Esophagus muscularis mucosa (tissue), 4 donors: ENCODE measurements at places on chromosomes 2 and 18. TPM values are rescaled to one million over a fixed set of nuclear protein-coding genes. Genes with fewer than 3 reads are reported as not detected.

The CCBE1 gene
- total RNA-seq, result 2.9 TPM

The SULT1C4 gene
- total RNA-seq, result 1.7 TPM

The POU3F3 gene
- not detected for total RNA-seq

The GATA6 gene
- 15.6 TPM for total RNA-seq

GRCh38 chr2:113854970-113855740, 34.7 kb upstream of the ACTR3 start:
- no peaks in the 10 kb centered on the region for H3K4me1 ChIP-seq
- H3K4me3 ChIP-seq, result no peak overlapping the region
- no peaks in the 10 kb centered on the region for H3K27me3 ChIP-seq
- no peak overlapping the region for H3K27ac ChIP-seq
- DNase-seq, result no peak

DNA sequence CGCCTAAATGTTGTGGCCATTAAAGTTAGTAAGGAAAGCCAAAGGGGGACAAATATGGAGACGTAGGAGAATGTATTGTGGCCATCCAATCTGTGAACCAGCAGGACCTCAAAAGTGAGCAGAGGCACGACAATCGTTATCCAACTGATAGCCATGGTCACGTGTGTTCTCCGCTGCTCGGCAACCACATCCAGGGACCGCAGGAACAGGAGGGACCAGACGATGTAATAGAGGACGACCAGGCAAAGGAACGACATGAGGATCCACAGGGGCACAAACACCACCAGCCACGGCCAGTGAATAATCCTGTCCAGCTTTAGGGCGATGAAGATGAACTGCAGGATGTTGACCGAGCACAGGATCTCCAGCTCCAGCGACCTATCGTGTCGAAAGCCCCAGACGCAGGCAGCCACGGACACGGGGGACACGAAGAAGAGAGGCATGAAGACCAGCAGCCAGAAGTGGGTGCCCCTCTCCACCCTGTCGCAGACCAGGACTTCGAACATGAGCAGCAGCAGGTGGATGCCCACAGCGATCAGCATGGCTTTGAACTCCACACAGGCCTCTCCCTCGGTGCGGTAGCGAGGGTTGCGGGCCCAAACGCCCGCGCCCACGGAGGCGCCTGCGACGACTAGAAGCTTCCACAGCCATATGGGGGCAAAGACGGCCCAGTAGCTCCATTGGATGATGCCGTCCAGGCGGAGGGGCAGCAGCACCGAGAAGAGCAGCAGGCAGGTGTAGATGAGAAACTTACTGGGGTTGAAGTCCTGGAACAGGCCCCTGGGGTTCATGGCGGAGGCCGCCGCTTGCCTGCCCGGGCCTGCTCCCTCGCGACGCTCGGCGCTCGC, 790 bp downstream of the TMEM185B start:
- peaks cover 4% of the 10 kb centered on the region for H3K36me3 ChIP-seq
- peak overlapping the region; percentile 89 for H3K27ac ChIP-seq
- peaks cover 48% of the 10 kb centered on the region for H3K4me1 ChIP-seq

- no peak overlapping the region for H3K4me3 ChIP-seq
- H3K27me3 ChIP-seq, result no peaks in the 10 kb centered on the region
- H3K27ac ChIP-seq, result no peak overlapping the region
- no peaks in the 10 kb centered on the region for H3K4me1 ChIP-seq
- no peaks in the 10 kb centered on the region for H3K36me3 ChIP-seq
- DNase-seq, result no peak
Measured at GRCh38 chr18:3524706-3525105, 74.7 kb downstream of the TGIF1 start.

DNA sequence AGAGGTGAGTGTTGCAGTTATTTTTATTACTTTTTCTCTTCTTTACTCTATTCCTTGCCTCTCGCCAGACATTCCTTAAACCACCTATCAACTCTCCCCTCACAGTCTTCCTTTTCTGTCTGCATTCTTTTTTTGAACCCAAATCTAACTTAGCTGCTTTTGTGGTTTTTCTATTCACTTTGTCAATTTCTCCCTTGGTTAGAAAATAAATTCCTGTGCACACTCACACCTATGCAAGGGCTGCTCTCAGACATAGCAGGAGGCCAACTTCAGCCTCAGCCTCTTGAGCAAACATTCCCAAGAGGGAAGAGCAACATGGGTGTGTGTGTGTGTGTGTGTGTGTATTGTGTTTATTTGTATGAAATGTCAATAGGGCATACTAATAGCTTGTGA, 808.6 kb downstream of the RNF144A start:
- H3K4me3 ChIP-seq, result no peak overlapping the region
- no peaks in the 10 kb centered on the region for H3K36me3 ChIP-seq
- no peaks in the 10 kb centered on the region for H3K4me1 ChIP-seq
- H3K27ac ChIP-seq, result no peak overlapping the region
- DNase-seq, result peak; percentile 26
- no peaks in the 10 kb centered on the region for H3K27me3 ChIP-seq

- no peak overlapping the region for H3K4me3 ChIP-seq
- H3K36me3 ChIP-seq, result peaks cover 22% of the 10 kb centered on the region
- no peaks in the 10 kb centered on the region for H3K27me3 ChIP-seq
- H3K4me1 ChIP-seq, result no peaks in the 10 kb centered on the region
- H3K27ac ChIP-seq, result no peak overlapping the region
- DNase-seq, result no peak
Measured at GRCh38 chr2:3505771-3506170, 13.6 kb downstream of the ADI1 start.

GRCh38 chr2:45002686-45003085, 6.6 kb downstream of the SIX2 start:
- H3K36me3 ChIP-seq, result no peaks in the 10 kb centered on the region
- H3K4me3 ChIP-seq, result no peak overlapping the region
- H3K4me1 ChIP-seq, result peaks cover 27% of the 10 kb centered on the region
- no peak for DNase-seq
- no peak overlapping the region for H3K27ac ChIP-seq

DNA sequence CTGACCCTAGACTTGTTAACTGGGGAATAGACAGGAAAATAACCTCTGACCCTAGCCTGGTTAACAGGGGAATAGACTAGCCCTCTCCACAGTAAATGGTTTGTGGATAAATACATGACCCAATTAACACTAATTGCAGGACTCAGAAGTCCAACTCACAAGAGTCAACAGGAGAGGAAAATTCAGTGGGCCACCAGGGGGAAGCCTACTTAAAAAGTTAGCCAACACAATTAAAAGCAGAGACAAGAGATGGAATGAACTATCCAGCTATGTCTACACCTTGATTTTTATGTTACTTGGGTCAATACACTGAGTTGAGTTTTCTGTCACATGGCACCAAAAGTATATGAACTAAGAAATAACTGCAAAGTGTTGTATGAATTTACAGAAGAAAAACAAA, 158.8 kb upstream of the SLC39A10 start:
- H3K27me3 ChIP-seq, result no peaks in the 10 kb centered on the region
- no peak for DNase-seq
- no peak overlapping the region for H3K27ac ChIP-seq
- H3K4me3 ChIP-seq, result no peak overlapping the region
- no peaks in the 10 kb centered on the region for H3K36me3 ChIP-seq

- no peak overlapping the region for H3K4me3 ChIP-seq
- no peak overlapping the region for H3K27ac ChIP-seq
- no peak for DNase-seq
- peaks cover 18% of the 10 kb centered on the region for H3K4me1 ChIP-seq
- H3K27me3 ChIP-seq, result peaks cover 4% of the 10 kb centered on the region
Measured at GRCh38 chr2:119483395-119483753, 40.9 kb downstream of the SCTR start.

DNA sequence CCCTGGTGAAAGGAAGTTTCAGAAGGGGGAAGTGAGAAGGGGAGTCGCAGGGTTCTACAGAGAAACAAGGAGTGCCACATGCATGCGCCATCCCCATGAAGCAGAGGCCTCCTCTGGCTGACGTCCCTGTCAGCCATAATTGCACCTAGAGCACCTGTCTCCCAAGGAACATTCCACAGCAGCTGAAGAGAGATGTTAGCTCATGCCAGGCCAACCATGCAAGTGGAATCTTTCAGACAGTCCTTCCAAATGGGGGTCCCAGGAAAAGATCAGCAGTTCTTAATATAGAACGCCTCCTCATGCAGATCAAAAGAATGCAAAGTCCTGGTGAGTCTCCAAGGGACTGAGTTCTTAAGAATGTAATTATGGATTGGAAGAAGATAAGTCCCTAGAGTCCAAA, 29.6 kb downstream of the MRO start:
- no peaks in the 10 kb centered on the region for H3K4me1 ChIP-seq
- H3K27me3 ChIP-seq, result no peaks in the 10 kb centered on the region
- peak; percentile 77 for DNase-seq
- H3K4me3 ChIP-seq, result no peak overlapping the region

DNA sequence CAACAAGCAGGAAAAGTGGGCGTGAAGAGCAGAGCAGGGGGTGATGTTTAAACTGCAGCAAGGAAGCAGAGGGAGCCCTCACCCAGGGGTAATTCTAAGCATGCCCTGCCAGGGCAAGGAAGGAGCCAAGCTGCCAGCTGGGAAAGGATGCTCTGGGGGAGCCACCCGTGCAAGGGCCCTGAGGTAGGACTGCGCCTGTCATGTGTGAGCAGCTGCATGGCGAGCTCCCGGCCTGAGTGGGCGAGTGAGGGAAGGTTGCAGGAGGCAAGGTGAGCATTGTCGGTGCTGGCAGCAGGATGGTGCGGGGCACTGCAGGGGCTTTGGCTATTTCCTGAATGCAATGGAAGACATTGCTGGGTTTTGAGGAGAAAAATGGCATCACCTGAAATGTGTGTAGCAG, 107.2 kb downstream of the COPS8 start:
- H3K4me1 ChIP-seq, result peaks cover 29% of the 10 kb centered on the region
- no peak overlapping the region for H3K27ac ChIP-seq
- DNase-seq, result no peak
- no peak overlapping the region for H3K4me3 ChIP-seq
- H3K27me3 ChIP-seq, result no peaks in the 10 kb centered on the region

DNA sequence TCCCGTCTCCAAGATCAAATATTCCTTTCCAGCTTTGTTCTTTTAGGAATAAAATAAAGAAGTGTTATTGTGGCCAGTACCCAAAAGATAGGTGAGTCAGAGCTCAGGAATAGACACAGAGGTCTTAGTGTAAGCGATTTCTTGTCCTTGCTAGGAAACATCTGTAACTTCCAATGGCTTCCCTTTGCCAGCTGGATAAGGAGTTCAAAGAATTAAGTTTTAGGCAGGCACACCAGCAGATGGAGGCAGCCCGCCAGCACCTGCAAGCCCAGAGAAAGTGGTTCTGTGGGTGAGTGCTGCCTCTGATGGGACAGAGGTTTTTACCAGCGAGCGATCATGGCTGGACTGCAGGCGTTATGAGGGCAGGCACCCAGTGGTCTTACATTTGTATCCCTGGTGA, 125.4 kb downstream of the MGAT5 start:
- peak overlapping the region; percentile 24 for H3K27ac ChIP-seq
- H3K4me1 ChIP-seq, result peaks cover 46% of the 10 kb centered on the region
- H3K27me3 ChIP-seq, result no peaks in the 10 kb centered on the region
- DNase-seq, result no peak

GRCh38 chr18:75574187-75574586, 146.7 kb upstream of the SMIM21 start:
- H3K4me3 ChIP-seq, result no peak overlapping the region
- H3K4me1 ChIP-seq, result no peaks in the 10 kb centered on the region
- H3K36me3 ChIP-seq, result no peaks in the 10 kb centered on the region
- no peaks in the 10 kb centered on the region for H3K27me3 ChIP-seq
- no peak overlapping the region for H3K27ac ChIP-seq

- DNase-seq, result no peak
- no peaks in the 10 kb centered on the region for H3K4me1 ChIP-seq
- no peaks in the 10 kb centered on the region for H3K36me3 ChIP-seq
- no peak overlapping the region for H3K27ac ChIP-seq
- no peak overlapping the region for H3K4me3 ChIP-seq
- no peaks in the 10 kb centered on the region for H3K27me3 ChIP-seq
Measured at GRCh38 chr2:216925636-216926366, 65.9 kb upstream of the TNP1 start.

DNA sequence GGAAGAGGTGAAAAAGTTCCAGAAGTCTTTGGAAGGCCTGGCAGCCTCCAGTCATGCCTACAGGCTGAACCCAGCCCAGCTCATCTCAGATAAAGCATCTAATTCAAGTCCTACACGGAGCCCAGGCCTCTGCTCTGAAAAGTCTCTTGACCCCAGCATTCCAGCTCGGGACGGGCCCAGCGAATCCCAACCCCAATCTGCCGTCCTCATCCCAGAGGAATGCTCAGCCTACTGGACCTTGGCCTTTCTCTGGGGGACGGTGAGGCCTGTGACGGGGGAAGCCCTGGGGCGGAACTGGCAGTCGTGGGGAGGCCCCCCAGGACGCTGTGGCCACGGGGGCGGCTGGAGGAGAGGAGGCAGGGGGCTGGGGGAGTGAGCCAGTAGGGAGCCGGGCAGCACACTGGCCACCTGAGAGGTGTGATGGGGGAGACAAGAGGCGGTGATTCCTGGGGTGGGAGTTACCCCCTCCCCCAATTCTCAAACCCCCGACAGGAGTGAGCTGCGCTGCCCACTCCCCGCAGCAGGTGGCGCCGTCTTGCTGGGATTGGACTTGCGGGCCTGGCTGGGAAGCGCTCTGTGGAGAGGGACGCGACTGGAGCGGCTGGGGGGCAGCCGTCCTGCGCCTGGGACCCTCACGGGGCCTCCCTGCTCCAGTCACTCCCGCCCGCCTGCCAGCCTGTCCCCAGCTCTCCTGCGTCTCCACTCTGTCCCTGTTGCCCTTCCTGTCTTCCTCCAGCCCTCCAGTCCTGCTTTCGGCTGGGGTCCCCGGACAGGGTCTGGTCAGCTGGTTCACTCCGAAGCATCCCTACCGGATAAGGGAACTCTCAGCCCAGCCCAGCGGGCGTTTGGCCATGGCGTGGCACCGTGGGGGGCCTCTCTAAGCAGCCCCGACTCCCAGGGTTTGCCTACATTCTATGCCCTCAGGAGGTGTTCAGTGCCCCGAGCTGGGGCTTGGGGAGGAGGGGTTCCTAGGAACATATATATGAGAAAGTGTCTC, 182.6 kb upstream of the HAAO start:
- no peaks in the 10 kb centered on the region for H3K36me3 ChIP-seq
- H3K27me3 ChIP-seq, result no peaks in the 10 kb centered on the region
- DNase-seq, result no peak
- peak overlapping the region; percentile 60 for H3K27ac ChIP-seq
- peaks cover 25% of the 10 kb centered on the region for H3K4me1 ChIP-seq

DNA sequence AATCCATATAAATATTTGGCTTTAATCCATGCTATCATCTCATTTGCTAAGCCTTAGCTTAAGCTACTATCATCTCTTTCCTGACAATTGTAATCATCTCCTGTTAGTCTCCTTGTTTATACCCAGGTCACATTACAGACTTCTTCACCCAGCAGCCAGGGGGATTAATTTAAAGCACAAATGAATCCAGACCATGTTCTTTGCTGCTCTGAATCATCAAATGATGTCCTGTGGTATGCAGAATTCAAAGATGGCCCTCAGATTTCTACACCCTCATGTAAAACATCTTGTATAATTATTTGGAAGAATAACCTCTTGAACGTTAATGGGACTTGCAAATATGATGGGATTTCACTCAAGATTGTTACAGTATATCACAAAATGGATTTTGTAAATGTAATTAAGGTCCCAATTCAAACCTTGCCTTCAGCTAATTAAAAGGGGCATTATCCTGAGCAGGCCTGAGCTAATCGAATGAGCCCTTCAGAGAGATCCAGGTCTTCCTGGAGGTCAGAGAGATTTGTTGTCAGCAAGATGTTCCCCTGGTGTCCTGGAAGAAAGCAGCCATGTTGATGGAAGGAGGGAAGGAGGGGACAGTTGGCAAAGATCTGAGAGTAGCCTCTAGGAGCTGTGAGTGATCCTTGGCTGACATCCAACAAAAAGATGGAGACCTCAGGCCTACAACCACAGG, 241.1 kb upstream of the MMADHC start:
- no peaks in the 10 kb centered on the region for H3K36me3 ChIP-seq
- DNase-seq, result no peak
- no peaks in the 10 kb centered on the region for H3K27me3 ChIP-seq
- H3K27ac ChIP-seq, result no peak overlapping the region

- H3K4me3 ChIP-seq, result no peak overlapping the region
- H3K27me3 ChIP-seq, result no peaks in the 10 kb centered on the region
- H3K36me3 ChIP-seq, result no peaks in the 10 kb centered on the region
- no peak overlapping the region for H3K27ac ChIP-seq
Measured at GRCh38 chr2:235988271-235989015, 179.7 kb downstream of the GBX2 start.
